ENCODE measurements at places on chromosomes 6 and 20. TPM values are rescaled to one million over a fixed set of nuclear protein-coding genes. Genes with fewer than 3 reads are reported as not detected.

DNA sequence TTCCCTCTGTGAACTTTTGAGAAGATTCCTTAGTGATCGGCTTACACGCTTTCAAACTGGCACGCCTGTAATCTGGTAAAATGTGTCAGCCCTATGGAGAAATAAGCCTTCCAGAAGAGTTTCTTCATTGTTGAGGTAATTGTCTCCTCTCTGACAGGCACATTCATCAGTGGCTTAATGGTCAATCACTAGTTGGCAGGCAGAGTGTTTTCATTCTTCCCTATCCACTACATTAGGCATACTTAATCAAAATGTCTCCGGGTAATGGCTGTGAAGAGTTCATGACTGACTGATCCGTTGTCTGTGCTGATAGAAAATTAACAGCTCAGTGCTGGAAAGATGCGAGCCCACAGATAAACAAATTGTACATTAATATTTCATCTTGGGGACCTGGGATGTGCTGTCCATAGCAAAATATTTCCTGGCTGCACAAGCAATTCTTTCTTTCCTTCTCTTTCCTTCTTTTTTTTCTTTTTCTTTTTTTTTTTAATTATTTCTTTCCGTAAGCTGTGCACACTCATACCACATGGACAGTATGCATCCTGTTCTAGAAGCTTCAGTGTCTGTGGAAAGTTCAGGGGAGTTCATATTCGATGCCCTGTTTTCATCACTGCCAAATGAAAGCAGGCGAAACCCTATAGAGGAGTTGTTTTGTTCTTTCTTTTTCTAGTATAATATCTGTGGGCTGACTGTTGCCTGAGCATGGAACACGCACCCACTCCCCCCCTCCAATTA lies 31.4 kb downstream of the TSHZ2 start:
- no peak for DNase-seq

DNA sequence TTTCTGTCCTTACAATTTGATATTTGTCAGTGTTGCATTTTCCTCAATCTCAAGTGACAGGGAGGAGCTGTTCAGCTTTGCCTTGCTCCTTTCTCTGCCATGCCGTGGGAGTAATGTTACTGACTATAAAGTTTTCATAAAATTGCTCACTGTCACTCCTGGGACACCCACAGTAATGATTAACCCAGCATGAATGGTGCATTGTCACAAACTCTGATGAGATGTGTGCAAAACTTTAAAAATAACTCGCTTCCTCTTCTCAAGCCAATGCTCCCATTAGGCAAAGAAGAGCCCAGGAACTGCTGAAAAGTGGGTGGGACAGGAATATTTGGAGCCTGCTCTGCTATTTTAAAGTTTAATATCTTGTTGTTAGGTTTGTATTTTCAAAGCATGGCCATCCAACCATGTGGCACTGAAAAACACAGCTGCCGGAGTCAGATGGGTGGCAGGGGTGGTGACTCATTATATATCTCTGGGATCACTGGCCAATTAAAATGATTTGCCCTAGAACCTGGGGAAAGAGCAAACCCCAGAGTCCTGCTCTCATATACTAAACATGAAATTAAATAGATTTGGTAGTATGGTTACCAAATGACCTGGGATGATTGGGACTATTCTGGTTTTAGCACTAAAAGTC lies 260.1 kb downstream of the BTBD3 start:
- DNase-seq = no peak

DNA sequence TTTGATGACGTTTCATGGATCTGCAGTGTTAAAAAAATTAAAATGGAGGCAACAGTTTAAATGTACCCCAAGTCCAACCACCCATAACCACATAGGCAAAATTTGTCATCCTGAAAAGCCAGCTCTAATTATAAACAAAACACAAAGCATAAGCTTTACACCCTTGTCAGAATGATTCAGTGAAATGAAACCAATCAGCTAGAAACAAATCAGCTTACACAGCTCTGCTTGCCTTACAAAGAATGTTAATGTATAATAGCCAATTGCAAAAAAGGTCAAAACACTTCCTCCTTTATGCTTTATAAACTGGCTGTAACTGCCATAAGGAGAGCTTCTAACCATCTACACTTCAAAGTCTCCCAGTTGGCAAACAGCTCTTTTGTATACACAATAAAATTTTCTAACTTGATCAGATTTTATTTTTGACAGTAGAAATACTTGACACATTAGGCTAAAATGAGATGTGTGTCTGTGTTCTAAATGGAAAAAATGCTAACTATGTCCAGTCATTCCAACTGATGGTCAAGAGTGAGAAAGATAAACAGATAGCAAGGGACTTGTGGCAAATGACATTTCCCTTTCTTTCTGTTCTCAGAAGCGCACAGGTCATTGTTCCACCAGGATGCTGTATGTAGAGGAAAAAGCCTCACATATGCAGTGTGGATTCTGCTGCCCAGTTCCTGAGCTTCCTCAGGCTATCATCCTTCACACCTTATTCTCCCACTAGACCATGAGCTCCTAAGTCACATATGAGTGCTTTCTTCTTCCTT lies 344.3 kb upstream of the ID4 start:
- DNase-seq = no peak

DNA sequence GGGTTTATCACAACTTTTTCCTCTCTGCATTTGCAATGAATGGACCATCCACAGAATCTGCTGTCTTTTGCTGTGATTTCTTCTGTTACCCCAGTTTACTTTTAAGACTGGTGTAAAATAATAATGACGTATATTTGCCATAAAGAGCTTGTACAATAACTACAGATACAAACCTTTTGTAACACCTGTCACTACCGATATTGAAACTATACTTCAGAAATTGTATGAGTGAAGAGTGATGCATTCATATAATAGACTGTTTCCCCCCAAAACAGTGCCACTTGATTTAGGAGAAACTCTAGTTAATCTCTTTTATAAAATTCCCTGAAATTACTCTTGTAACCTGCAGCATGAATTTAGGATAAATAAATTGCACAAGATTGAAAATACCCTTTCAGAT lies 26.4 kb upstream of the PIM1 start:
- no peak for DNase-seq

GRCh38 chr6:21354805-21355238 lies 238.7 kb upstream of the SOX4 start:
- no peak for DNase-seq

GRCh38 chr6:49553384-49553783 lies 2.9 kb downstream of the C6orf141 start:
- DNase-seq = no peak

DNA sequence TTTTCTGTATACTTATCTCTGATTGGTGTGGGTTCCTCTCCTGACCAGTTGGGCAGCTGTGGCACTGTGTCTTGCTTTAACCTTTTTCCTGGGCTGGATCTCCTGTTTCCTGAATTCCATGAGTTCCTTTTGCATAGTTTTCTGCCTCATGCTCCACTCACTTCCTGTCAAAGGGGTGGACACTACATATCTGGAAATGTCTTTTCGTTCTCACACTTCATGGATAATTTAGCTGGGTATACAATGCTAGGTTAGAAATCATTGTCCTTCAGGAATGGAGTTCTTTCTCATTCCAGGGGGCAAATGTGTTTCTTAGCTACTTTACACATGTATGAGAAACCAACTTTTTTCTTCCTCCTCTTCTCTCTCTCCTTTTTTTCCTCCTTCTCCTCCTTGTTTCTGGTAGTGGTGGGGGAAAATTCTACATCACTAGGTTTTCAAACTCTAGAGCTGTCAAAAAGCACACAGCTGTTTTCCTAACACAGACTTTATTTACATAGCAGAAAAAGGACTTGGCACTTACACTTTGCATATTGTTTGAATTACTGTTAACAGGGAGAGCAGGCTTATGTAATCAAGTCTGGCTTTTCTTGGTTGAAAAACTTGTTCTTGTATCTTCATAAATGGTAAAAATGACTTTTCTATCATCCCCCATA lies 9.0 kb upstream of the DDX27 start:
- no peak for DNase-seq

Gene SIRPB2
- 8.2 TPM for total RNA-seq

Gene RAET1L
- total RNA-seq = not detected

Gene LAMP5
- 1.6 TPM for total RNA-seq

Gene CLDN20
- total RNA-seq = 2.2 TPM
